ENCODE measurements at places on chromosomes 7 and 10.

DNA sequence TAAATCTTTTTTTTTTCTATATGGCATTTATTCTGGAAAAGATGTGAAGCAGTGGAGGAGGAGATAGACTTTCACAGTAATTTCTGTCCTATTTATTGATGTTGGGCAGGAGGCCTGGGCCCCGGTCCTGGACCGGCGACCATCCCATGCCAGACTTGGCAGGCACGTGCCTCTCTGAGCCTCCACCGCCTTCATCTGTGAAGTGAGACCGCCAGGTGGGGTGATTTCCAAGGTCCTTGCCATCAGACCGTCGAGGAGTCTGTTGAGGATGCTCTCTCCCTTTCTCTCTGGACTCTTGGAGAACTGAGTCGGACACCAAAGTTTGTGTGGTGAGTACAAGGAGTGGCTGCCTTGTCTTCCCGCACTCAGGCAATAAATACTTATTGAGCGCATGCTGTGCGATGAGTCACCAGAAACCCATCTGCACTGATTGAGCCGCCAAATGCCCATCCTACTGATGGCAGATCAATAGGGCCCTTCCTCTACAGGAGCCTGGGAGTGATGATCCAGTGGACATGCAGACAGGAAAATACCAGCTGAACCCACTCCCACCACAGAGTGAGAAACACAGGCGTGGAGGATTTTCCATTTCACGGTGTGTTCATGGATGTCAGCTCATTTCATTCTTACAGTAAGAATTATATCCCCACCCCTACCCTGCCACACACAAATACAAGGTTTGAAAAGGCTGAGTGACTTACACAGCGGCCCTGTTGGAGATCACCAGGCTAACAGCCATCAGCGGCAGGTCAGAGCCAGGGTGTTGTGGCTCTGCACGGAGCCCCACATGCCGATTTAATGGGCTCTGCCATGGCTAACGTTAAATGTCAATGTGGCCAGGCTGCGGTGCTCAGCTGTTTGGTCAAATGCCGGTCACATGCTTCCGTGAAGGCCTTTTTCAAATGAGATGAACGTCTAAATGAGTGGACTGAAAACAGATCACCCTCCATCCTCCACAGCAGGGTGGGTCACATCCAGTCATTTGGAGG, 11.5 kb upstream of the PRKAG2 start:
- DNase-seq, result no peak

DNA sequence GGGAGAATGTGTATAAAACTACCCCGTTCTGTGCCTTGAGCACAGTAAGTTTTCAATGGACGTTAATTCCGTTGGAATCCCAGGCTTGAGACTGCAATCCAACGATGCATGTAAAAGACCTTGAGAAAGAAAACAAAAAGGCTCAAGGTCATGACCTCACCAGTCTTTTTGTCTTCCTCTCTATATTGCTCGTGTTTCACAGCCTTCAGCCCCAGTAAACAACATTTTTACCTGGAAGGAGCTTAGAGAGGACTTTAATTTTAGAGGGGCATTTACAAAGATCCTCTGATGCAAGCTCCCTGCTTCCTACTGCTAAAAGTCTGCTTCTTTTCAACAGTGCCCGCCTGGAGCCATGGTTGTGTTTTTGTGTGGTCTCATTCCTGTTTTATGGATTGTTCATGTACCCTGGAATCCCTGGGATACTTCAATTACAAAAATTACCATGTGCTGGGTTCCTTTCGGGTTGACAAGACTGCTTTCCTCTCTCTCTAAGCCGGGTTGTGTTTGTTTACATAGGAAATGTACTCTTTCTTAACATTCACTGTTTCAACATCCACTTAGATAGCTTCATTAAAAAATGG, 320.1 kb upstream of the NFE2L3 start:
- no peak for DNase-seq

DNA sequence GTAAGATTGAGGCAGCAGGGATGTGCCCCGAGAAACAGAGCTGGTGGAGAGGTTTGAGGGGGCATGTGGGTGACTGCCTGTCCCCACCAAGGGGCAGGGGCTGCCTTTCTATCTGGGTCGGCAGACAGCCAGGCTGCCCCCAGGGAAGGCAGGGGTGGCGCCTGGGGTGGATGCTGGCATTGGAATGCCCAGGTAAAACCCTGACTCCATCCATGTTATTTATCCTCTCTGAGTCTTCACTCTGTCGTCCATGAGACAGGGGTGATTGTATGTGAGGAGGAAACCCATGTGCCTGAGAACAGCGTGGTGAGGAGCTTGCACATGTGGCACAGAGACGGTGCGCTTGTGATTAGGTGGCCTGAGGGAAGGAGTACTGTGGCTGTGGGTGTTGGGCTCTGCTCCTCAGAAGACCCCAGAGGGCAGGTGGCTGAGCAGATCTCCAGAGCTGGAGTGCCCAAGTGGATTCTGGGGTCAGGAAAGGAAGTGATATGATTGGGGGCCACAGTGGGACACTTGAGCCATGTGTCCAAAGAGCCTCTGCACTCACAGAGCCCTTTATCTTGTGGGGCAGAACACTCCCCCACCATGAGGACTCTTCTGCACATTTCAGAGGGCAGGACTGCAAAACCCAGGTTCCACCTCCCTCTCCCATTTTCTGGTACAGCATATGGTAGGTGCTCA, 100.4 kb upstream of the RET start:
- no peak for DNase-seq

DNA sequence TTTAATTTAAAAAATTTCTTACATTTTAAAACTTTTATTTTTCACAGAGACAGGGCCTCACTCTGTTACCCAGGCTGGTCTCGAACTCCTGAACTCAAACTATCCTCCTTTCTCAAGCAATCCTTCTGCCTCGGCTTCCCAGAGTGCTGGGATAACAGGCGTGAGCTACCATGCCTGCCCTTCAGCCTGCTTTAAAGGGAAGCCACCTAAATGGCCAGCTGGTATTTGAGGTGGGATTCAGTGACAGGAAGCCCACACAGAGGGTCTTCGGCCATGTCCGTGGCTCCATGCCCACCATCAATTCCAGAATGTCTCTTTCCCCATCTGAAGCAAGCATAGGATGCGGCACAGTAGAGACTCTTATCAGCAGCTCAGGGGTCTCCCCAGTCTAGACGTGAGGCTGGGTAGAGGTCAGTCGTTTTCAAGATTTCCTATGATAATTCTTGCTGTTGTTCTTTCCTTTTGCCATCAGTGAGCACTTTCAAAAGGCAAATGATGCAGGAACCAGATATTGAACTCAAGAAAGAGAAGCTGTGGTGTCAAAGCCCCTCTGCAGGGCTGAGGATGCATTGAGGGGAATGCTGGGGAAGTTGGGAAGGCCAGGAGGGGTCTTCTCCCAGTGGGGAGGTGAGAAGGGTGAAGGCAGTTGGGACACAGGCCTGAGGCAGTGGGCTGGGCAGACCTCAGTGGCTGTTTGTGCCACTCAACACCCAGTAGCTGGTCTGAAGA, 291.5 kb upstream of the IGFBP3 start:
- no peak for DNase-seq

DNA sequence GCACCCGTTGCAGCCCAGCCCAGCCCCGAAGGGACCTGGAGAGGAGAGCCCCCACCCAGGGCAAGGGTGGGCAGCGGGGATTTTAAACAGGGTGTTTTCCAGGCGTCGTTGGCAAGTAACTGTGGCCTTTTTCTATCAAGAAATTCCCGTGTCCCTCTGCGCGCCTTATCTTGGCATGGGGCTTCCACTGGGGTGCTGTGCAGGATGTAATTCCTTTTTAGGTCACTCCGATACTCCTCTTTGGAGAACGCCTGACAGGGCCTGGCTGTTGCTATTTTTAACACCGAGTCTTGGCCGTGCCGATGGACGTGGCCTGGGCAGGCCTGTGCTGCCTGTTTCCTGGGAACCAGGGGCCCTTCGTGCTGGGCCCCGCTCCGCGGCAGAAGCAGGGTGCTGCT, 93.8 kb downstream of the INPP5A start:
- DNase-seq, result no peak

- DNase-seq, result no peak
Measured at GRCh38 chr7:133618970-133619369, 366.1 kb downstream of the EXOC4 start.

DNA sequence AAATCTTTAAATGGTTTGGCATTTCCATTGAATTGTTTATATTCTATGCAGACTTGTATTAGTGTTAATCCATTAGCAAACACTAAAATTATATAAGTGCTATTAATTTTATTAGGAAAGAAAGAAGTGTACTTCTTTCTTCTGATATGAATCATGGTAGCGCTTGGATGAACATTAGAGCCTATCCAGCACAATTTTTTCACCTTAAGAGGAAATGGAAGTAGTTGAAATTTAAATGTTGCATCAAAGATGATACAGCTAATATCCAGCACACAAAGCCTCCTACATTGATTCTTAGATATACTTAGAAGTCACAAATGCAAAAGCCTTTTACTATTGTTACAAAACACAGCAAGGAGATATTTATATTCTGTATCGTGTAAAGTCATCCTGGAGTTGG, 174.5 kb downstream of the AHR start:
- DNase-seq, result no peak

- no peak for DNase-seq
Measured at GRCh38 chr7:63093481-63093880, 905.2 kb upstream of the ZNF722 start.

DNA sequence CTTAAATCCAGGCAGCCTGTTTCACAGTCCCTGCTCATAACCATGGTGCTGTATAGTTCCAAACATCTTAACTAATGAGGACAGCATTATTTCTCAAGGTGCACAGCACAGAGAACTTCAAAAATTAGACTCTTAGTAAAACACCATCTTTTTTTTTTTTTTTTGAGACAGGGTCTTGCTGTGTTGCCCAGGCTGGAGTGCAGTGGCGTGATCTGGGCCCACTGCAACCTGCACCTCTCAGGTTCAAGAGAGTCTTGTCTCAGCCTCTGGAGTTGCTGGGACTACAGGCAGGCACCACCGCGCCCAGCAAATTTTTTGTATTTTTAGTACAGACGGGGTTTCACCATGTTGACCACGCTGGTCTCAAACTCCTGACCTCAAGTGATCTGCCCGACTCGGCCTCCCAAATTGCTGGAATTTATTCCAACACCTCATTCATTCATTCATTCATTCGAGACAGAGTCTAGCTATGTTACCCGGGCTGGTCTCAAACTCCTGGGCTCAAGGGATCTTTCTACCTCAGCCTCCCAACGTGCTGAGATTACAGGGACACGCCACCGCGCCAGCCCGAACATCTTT, 507 bp upstream of the TMEM254 start:
- DNase-seq, result no peak

DNA sequence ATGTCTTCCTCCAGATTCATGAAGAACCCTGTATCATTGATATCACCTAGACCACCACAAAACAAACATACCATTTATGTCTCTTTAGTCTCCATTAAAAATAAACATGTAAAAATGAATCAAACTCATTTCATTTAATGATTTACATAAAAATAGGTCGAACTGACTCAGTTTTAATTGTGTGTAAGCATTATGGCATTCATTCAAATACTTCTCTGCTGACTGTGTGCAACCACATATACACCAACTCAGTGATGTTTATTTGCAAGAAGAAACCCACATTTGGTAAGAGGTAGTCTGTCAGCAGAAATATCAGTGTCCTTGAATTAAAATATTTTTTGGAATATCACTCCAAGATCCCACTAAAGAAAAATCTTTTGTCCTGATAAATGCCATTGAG, 30.5 kb downstream of the ABCB1 start:
- DNase-seq, result no peak

GRCh38 chr10:125607689-125608290, 75.2 kb downstream of the TEX36 start:
- no peak for DNase-seq

DNA sequence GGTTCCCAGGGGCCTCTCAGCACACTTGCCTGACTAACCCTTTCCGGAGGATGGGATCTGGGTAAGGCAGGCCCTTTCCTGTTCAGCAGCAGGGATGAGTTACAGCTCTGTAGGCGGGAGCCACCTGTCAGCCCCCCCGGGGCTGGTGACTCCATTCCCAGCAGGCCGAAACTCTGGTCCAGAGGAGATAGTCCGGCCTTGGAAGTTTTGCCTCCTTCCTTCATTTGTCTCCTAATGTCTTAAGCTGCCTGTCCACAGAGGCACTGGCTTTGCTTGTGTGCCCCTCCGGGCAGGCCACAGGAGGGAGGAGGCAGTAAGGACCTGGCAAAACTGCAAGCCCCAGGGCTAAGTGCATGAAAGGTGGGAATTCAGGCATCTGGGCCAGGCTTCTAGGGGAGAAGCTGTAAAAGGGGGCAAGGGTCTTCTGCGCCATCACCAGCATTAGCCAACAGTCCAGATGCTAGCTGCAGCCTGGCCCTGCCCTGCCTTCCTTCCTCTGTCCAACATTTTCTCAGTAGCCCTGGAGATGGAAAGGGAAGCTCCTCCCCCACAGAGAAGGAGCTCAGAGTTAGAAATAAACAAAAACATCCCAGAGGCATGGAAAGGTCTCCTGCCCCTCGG, 1.2 kb downstream of the ADIRF start:
- no peak for DNase-seq

- DNase-seq, result no peak
Measured at GRCh38 chr10:17649836-17650235, 5.9 kb downstream of the STAM start.

DNA sequence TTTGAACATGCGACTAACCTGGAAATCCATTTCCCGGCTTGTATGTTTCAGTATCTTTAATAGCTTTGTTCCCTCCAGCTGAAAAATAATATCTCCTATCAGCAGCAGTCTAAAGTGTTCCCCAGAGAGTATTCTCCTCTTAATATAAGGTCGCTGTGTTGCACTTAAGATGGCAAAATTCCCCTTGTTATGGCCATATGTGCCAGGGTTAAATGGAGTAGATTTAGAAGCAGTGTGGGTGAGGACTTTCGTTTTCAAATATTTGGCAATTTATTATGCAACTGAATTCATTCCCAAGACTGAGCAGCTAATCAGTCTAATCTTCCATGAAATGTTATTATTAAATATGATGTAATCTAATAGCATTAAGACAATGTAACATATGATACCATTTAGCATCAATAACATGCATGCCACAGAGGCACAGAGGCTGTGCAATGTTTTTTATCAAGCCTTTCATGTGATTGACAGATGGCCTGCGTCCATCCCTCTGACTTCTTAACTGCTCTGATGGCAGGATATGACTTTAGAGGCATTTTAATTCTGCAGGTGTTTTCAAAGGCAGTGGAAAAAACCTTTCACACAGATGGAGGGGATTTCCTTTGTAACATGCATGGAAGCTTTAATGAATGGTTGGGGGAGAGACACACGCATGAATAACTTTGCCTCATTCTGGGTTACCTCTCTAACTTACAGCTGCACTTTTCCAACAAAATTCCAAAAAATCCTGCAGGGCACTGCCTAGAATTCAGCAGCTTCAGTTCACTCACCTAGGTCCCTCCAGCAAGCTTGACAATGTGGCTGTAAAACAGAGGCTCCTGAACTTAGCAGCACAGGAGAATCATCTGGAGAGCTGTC, 55.1 kb upstream of the ZPBP start:
- no peak for DNase-seq

GRCh38 chr10:74445493-74445892, 294.5 kb downstream of the ADK start:
- DNase-seq, result no peak

- DNase-seq, result no peak
Measured at GRCh38 chr7:51847461-51848134, 531.0 kb upstream of the COBL start.

DNA sequence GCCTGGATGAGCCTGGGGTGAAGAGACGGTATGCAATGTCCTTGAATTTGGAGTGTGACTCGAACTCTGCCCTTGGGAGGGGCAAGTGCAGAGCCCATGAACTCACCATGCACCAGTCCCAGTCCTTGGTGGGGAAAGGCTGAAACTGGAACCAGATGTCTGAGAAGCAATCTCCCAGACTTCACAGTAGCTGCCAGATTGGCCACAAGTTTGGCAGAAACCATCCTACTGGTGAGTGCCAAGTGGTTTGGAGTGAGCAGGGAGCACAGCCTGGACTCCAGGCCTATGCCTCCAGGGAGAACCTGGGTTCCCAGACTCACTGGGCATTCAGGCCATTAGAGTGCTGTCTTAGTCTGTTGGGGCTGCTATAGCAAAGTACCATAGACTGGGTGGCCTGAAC, 99.6 kb upstream of the LYZL1 start:
- no peak for DNase-seq
